ENCODE measurements at places on chromosomes 5 and 9. TPM values are rescaled to one million over a fixed set of nuclear protein-coding genes. Genes with fewer than 3 reads are reported as not detected.

DNA sequence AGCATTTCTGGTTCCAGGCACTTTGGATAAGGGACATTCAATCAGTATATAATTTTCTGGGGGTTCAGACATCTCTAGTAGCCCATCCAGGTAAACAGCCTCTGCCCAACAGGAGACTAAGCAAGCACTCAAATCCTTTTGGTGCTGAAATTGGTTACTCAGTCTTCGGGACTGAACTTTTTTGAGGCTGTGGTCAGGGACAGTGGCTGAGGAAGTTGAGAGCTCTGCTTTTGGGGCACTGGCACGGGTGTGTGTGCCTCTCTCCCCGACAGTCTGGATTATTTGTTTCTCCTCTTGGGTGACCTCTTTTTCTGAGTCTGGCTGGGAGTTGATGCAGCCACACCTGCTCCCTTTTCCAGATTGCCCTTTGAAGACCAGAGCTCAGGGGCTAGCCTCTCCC is 47.6 kb downstream of the ACER2 start:
- DNase-seq = no peak

DNA sequence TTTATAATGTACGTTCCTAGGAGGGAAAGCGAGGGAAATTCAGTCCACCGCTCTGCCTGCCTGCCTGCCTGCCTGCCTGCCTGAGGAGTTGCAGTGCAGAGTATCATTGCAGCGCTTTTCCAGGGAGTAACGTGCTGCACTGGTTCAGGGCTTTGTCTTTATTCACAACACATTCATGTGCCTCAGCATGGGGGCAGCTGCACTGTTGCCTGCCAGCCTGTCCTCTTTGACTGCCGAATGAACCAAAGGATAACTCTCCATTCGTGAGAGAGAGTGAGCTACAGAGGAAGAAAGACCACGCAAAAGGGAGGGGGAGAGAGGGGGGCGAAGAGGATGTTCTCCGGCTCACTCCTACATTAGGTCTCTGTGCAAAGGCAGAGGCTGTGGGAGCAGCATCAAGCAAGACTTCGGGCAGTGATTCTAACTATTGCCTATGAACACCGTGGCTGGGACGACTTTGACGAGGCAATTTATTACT is 791.2 kb downstream of the MAT2B start:
- peak; percentile 11 for DNase-seq

DNA sequence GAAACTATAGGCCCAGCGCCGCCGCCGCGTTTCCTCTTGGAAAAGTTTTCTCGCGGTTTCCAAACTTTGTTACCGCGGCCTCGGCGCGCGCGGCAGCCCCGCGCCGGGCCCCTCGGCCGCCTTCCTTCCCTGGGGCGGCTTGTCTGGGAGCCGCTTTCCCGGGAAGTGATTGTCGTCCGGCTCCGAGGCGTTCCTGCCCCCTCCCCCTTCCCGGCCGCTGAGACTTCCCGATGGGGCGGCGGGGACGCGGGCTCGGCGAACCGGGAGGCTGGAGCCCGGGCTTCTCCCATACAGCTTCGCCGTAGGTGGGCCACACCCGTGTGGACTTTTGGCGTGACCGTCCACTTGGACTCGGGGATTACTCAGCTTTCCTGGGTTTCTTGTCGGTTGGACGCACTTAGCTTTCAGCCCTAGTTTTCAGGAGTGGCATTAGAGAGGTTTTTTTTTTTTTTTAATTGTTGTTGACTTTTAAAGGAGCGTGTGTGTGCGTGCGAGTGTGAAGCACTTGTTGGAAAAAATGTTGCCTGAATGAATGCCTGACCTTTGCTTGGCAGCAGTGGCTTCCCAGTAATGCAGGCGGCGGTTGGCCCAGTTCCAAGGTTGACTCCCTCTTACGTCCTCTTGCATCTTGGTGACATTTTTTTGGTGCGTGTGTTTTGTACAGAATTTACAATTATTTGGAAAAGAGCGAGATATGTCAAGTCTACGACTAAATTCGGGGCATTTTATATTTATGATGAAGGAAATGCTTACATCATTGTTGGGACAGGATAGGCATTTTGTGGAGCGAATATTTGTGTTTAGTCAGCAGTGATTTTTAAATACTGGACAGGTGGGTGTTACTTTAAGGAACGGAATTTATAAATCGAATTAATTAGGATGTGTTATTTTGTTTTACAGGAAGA is 821 bp downstream of the CTNNA1 start:
- peak; percentile 92 for DNase-seq

- no peak for DNase-seq
Measured at GRCh38 chr5:128279345-128279744, 195.8 kb downstream of the SLC12A2 start.

DNA sequence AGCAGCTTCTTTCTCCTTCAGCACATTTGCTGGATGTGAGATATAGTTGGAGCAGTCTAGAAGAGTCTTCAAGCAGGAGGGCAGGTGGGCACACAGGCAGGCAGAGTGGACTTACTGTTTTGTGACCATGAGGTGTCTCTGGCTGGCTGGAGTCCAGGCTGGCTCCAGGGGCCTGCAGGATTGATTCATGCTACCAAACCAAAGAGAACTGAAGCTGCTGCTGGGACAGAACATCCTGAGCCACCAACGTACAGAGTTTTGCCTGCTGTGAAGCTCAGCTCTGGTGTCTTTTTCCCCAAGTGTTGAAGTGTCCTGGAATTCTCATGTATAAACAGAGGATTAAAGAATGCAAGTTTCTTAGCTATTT is 45.7 kb downstream of the CYSTM1 start:
- no peak for DNase-seq

DNA sequence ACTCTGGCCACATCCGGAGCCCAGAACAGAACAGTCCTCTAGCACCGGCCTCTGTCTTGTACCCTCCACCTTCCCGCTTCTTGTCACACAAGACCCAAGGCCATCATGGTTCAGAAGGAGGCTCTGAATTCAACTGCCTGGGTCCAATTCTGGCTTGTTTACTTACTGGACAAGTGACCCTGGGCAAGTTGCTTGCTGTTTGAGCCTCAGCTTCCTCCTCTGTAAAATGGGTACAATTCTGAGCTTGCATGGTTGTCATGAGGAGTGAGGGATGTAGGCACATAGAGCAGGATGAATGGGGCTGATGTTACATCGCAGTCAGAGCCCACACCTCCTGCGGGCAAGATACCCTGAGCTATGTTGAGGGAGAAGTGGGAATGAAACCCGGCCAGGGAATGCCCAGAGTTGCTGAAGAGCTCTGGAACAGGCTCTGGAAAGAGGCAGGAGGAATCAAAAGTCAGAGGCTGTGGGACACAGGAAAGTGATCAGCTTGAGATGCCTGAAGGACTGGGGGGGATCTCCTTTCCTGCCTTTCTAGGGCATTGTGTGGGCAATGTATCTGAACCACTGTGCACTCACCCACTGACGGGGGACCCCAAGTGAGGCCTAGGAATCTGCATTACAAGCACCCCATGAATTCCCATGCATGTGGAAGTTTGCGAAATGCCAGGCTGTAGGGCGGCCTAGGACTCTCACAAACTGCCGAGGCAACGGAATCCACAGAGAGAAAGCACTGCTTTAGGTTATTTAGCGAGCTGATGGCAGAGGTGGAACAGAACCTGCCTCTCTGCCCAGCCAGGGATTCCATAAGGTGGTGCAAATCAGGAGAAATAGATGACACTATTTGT is 29.4 kb upstream of the IL17B start:
- DNase-seq = no peak

- no peak for DNase-seq
Measured at GRCh38 chr5:113273948-113274347, 160.8 kb downstream of the TSSK1B start.

GRCh38 chr9:18472435-18472834 is 1.5 kb upstream of the ADAMTSL1 start:
- DNase-seq = no peak

DNA sequence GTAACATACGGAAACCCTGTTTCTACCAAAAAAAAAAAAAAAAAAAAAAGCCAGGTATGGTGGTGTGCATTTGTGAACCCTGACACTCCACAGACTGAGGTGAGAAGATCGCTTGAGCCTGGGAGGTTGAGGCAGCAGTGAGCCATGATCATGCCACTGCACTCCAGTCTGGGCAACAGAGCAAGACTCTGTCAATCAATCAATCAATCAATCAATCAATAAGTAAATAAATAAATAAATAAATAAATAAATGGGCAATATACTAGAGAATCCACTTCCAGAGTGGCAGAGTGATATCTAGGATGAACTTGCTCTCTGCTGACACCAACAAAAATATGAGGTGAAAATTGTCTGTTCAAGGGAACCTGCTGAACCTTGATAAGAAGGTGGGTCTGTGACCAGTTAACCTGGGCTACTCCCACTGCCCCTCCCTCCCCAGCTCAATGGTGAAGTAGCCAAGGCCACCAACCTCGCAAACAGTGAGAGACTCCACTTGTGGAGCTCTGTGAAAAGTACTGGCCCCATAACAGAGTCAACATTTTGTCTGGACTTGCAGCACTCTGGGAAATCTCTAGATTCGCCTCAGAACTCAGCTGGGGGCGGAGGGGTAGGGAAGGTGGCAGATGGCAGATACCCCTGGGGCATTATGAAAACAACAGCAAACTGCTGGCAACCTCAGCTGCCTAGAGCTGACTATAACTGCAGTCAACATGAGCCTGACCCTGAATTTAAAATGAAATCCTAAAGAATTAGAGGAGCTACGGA is 163.7 kb downstream of the ROR2 start:
- no peak for DNase-seq

- peak; percentile 8 for DNase-seq
Measured at GRCh38 chr9:8168916-8169438, 369.4 kb upstream of the DMAC1 start.

GRCh38 chr5:93249651-93250289 is 331.2 kb downstream of the NR2F1-AS1 start:
- DNase-seq = no peak

- no peak for DNase-seq
Measured at GRCh38 chr5:133523013-133523658, 89.2 kb downstream of the FSTL4 start.

DNA sequence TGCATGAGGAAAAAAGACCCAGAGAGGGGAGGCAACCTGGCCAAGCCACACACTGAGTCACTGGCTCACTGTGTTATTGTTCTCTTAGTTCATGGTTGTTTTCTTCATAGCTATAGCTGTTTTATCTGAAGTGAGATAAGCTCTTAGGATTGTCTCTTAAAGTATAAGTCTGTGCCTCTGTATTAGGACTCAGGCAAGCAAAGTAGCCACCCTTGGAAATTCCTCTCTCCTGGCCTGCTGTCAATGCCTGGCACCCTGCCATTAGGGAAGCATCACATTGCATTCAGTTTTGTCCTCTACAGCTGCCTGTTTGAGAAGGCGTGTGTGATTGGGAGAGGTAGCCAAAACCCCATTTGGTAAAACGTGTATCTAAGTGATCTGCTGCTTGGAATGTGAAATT is 147.4 kb upstream of the GLRA1 start:
- DNase-seq = peak; percentile 8

GRCh38 chr5:103589357-103589756 is 26.8 kb upstream of the NUDT12 start:
- no peak for DNase-seq

DNA sequence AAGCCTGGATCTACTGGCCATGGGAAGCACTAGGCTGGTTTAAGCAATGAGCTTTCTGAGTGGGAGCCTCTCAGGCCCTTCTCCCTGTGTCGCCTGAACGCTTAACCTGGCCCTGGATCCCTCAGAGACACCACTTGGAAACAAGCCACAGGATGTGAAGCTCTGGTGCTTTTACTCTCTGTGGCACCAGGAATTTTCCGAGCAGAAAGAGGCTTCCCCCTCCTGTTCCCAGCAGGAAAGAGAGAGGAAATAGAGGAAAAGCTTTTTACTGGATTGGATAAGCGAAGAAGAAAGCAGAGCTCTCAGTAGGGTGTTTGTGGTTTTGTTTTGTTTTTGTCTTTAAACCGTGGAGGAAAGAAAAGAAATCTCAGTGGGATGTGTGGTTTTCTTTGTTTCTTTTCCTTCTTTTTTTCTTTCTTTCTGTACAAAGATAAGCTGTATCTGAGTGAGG is 34.5 kb downstream of the COL15A1 start:
- DNase-seq = no peak

DNA sequence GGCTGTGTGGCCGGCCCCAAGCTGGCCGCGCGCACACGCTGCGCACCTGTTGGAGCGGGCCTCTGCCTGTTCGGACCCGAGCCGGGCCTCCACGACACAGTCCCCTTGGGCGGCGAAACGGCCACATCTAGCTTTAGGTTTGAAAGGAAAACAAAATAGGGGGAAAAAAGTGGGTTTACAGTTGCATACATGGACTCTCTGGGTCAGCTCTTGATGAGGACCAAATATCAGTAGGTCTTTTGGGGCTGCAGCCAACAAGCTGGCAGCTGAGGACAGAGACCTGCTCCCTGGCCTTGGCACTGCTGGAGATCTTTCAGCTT is 20.7 kb downstream of the IGIP start:
- DNase-seq = no peak

DNA sequence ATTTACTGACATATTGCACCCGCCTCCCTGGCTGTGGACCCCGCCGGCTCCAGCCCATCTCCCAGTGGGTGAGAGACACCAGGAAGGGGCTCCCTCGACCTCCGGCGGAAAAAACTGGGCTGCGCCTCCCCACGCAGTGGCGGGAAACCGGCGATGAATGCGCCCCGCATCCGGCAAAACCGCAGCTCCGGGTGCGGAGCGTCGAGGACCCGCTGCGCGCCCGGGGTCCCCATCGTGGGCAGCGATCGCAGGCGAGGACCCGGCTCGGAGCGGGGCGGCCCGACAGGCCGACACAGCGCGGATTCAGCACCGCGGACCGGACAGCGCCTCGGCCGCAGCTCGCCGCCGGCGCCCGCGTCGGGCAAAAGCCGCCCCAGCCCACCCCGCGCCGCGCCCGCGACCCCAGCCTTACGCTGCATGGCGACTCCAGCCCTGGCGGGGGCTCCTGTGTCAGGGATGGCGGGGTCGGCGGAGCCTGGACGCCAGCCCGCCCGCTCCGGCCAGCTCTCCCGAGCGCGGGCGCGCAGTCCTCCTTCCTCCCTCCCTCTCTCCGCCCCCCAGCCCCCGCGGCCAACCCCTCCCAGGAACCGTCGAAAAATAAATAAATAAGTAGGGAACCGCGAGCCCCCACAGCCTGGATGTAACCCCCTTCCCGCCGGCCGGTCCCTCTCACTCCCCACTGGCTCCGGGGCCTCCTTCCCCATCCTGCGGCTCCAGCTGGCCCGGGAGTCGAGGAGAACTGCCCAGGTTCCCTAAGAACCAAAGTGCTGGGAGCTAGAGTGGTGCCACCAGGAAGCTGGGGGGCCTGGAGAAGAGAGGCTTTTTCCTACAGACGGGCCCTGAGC is 3.1 kb downstream of the LHX3 start:
- peak; percentile 69 for DNase-seq

- no peak for DNase-seq
Measured at GRCh38 chr9:36788534-36788933, 215.8 kb downstream of the MELK start.

Gene CTXN3
- polyA plus RNA-seq = not detected

Gene CCNH
- polyA plus RNA-seq = 42.3 TPM

Gene PCDHGB3
- not detected for polyA plus RNA-seq

Gene RFESD
- 3.4 TPM for polyA plus RNA-seq

Gene RGMB
- 6.8 TPM for polyA plus RNA-seq

Gene C9orf152
- 0.29 TPM for polyA plus RNA-seq

Gene IRX2
- 7.8 TPM for polyA plus RNA-seq

Gene SKP2
- 55.5 TPM for polyA plus RNA-seq

Gene RNF180
- polyA plus RNA-seq = 3.0 TPM

Measured in hepatocyte (in vitro differentiated cells).